Hematopoietic multipotent progenitor cell treated with erythropoietin and hydrocortisone succinate and interleukin-3 and kit ligand, for 15 days (in vitro differentiated cells): ENCODE measurements at places on chromosomes 6 and 20.

DNA sequence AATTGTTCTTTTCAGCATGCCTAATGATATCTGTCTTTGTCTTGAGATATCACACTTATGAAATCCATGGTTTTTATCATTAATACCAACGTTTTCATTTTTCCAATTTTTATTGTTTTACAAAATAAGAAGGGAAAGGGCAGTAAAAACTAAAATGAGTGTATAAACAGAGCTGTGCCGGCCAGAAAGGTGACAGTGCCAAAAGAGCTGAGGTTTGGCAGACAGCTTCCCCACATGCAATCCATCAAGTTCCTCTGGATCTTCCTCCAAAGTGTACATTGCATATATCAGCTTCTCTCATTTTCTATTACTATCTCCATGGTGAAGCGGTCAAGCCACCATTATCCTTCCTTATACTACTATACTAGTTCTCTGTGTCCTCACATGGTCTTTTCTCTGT lies 10.1 kb upstream of the TMEM244 start:
- DNase-seq: no peak

DNA sequence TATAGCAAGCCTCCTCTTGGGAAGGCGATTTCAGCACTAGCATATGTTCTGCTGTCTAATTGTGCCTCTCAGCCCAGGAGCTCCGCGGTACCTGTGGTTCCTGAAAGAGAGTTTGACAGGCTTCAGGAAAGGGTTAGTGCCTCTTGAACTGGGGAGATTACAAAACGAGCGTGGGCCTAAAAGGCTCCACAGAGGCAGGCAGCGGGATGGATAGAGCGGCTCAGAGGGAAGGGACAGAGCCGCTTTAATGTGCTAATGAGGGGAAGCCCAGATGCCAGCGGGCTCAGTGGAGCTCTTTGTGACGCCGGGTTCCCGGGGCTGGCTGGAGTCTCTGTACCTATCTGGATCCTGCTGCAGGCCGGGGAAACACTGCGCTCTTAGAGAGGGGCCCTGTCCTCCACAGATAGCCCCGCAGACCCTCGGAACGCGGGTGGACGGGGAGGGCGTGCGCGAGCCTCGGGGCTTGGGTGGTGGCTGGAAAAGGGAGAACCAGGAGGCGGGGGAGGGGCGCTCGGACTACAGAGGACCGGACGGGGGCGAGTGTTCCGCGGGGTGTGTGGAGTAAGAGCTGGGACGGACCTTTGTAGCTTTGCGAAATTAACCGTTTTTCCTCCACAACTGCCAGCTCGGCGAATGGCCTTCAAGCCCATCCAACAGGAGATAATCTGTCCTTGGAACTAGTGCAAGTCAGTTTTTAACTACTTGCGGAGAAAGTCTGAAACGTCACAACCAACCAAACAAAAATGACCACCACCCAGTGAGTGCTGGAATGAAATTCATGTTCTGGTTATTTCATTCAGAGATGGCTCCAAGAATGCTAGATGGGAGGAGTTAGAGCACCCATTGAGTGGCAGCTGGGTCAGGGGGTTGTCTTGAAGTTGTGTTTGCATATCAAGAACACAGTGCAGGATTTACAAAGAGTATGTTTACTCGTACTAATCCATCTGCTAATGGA lies 13.0 kb downstream of the SLC35F1 start:
- DNase-seq: no peak

DNA sequence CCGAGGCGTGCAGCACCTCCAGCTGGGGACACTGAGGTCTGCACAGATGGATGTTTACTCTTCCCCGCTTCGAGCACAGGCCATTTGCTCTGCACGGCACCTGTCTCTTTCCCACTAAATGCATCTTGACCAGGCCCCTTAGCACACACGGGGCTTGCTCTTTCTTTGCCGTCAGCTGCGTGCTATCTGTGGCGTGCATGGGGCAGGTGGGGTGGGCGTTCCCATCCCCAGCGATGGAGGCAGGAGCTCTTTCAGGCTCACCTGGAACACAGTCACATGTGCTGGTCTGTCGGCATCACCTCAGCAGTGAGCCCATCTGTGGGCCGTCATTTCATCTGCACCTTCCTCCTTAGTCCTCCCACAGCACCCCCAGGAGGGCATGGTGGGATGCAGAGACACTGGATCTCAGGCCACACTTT lies 35.1 kb downstream of the RBM38 start:
- DNase-seq: no peak

DNA sequence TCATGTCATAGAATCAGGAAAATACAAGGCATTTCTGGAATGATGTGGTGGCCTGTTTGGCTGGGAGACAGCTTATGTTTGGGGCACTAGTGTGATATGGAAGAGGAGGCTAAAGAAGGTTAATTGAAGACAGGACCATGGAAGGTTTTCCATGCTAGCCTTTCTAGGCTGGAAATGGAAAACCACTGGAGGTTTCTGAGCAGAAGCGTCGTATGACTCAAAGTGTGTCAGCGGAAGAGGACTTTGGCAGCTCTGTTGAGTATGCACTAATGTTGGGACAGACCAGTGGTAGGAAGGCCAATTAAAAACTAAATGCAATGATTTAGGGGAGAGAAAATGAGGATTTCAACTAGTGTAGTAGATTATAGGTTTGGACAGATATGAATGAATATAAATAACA lies 413.1 kb downstream of the PLCB1 start:
- no peak for DNase-seq

DNA sequence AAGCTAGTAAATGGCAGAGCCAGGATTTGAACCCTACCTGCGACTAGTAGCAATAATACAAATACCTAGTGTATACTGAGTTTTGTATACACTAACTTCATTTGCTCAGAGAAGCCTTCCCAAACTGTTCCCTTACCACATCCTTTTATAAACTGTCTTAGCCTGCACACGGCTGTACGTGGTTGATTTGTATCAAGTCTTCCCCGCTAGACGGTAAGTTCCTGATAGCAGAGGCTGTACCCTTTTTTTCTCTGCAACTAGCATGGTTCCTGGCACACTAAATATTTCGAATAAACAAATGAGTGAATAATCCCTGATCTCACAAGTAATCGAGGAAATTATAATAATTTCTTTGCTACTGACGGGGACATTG lies 636 bp downstream of the RTF2 start:
- peak; percentile 9 for DNase-seq

DNA sequence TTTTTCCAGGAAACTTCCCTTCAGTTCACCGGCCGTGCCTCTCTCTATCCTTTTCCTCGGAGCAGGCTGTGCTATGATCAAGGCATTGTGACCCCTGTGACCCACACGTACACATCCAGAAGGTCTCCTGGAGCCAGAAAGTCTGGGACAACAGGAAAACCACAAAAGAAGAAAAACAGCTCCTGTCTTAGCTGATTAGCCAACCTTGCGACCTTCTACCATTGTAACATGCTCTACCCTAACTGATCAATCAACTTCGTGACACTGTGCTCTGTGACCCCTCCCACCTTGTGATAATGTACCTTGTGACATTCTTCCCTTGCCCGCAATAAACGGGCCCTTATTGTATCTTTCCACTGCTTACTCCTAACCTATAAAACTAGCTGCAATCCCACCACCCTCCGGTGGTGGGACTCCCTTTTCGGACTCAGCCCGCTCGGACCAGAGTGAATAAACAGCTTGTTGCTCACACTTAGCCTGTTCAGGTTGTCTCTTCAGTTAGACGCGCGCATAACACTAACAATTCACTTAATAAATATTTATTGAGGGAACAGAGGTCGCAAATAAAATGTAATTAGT lies 24.2 kb downstream of the ZNF311 start:
- DNase-seq: peak; percentile 71

DNA sequence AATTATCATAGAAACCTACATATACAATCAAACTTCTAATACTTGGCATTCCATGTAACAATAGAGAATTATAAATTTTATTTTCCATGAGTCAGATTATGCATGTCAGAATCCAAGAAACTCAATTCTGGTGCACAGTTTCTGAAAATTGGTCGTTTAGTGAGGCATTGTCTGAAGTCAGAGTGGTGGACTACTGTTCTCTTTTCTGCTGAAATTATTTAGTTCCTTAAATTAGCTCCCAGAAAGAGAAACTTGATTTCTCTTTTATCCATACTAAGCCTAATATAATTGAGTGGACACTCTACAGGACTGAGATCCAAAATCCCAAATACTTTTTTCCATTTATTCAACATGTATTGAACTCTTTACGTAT lies 265.5 kb downstream of the ALDH8A1 start:
- DNase-seq: no peak
